Brain (organoid and tissue), 16 donors: ENCODE measurements at places on chromosomes 7 and 10. TPM values are rescaled to one million over a fixed set of nuclear protein-coding genes. Genes with fewer than 3 reads are reported as not detected.

The IKZF1 gene
- polyA plus RNA-seq, result 0.42 TPM

The GHRHR gene
- polyA plus RNA-seq, result 1.6 TPM

The PNLIPRP1 gene
- polyA plus RNA-seq, result not detected

The DNAJC30 gene
- 10.5 TPM for polyA plus RNA-seq

The SYT15B gene
- 0.61 TPM for polyA plus RNA-seq

The PRF1 gene
- 4.3 TPM for polyA plus RNA-seq

The COL26A1 gene
- polyA plus RNA-seq, result 3.7 TPM

The TAS2R4 gene
- polyA plus RNA-seq, result 0.17 TPM

The ENO4 gene
- polyA plus RNA-seq, result 0.41 TPM

The HIPK2 gene
- 64.4 TPM for polyA plus RNA-seq

The TNPO3 gene
- polyA plus RNA-seq, result 33.1 TPM

The PAX4 gene
- not detected for polyA plus RNA-seq

The CYP2C9 gene
- polyA plus RNA-seq, result not detected

The SMKR1 gene
- polyA plus RNA-seq, result 9.1 TPM

The CLCN1 gene
- polyA plus RNA-seq, result not detected

The METTL27 gene
- 23.2 TPM for polyA plus RNA-seq

The CTBP2 gene
- 37.8 TPM for polyA plus RNA-seq

The CALHM3 gene
- polyA plus RNA-seq, result not detected

The CNTNAP2 gene
- polyA plus RNA-seq, result 145 TPM

The CISD1 gene
- polyA plus RNA-seq, result 99.0 TPM

The SPDYE2 gene
- not detected for polyA plus RNA-seq

The TMEM184A gene
- 4.3 TPM for polyA plus RNA-seq

The TAS2R41 gene
- polyA plus RNA-seq, result not detected
